CD4-positive, alpha-beta T cell treated with Interferon alpha-2 for 1 hour (primary cell): ENCODE measurements at places on chromosomes 13 and 19.

GRCh38 chr13:24659239-24659638 lies 21.0 kb upstream of the ATP12A start:
- DNase-seq: no peak

- DNase-seq: peak; percentile 66
These were observed 27.7 kb upstream of the NFIC start for GRCh38 chr19:3338541-3339181.

DNA sequence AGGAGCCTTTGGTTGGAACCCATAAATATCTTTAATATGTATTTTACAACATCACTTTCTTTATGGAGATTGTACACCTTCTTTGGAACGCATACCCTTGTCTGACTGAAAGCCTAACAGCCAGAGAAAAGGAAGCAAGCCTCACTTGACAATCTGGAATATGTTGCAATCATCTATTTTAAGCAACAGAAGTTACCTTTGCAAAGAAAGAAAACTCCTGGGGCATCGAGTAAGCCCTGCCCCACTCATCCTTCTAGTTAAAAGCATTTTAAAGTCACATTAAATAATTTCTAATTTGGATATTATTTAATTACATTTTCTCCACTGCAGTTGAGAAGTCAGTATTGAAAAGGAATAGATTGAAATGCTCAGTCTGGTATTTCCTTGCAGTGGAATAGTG lies 542.7 kb downstream of the MYO16 start:
- no peak for DNase-seq

GRCh38 chr19:33052352-33052972 lies 12.2 kb downstream of the RHPN2 start:
- no peak for DNase-seq

DNA sequence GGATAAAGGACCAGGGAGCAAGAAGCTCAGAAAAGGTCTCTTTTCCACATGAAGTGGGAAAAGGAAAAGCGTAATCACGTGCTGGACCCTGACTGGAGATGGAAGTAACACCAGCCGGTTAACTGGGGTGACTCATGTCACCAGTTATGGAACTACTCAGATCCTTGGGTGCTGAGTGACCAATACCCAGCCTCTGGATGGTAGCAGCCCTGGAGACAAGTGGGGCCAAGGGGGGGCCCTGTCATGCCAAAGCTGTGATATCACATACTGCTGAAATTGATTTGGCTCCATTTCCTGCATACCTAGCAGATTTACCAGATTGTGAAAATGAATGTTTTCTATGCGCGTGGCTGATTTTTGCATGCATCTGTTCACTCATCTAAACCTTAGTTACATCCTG lies 158.9 kb downstream of the ZIC5 start:
- no peak for DNase-seq

DNA sequence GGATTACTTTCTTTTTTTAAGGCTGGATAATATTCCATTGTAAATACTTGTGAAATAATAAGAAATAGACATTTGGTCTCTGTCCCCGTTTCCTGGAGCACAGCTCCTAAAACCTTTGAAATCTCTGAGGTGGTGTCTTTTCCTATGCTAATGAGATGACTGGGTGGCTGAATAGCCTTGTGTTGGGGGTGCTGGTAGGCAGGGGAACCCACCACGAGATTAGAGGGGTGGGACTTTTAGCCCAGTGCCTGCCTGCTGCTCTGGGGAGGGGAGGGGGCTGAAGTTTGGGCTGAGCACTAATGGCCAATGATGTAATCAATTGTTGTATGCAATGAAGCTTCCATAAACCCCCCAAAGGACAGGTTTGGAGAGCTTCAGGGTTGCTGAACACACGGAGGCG lies 175.7 kb downstream of the FGF9 start:
- DNase-seq: no peak

DNA sequence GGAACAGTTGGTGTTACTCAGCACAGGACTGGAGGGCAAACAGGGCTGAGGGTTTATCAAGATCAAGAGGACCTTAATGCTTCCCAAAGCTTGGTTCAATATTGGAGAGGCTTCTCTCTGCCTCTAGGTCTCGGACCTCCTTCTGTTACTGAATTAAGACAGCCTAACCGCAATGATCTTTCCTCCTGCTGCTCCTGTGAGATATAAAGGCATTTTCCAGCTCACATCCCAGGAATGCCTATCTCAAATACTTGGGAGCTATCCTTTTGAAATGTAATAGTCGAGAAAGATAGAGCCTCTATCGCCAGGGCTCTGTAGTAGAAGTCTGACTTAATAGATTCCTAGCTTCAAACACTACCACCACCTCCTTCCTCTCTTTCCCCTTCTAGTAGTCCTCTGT lies 1475.0 kb downstream of the SLITRK1 start:
- DNase-seq: no peak

GRCh38 chr13:100305398-100305797 lies 216.5 kb downstream of the PCCA start:
- no peak for DNase-seq

DNA sequence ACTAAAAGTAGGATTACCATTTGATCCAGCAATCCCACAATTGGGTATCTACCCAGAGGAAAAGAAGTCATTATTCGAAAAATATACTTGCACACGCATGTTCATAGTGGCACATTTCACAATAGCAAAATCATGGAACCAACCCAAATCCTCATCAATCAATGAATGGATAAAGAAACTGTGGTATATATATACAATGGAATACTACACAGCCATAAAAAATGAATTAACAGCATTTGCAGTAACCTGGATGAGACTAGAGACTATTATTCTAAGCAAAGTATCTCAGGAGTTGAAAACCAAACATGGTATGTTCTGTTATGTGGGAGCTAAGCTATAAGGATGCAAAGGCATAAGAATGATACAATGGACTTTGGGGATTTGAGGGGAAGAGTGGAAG lies 3.0 kb downstream of the ZNF708 start:
- no peak for DNase-seq

- DNase-seq: no peak
These were observed 165.2 kb downstream of the SHISA2 start for GRCh38 chr13:25886438-25887214.

- peak; percentile 17 for DNase-seq
These were observed 943 bp downstream of the GJB6 start for GRCh38 chr13:20230913-20231838.

DNA sequence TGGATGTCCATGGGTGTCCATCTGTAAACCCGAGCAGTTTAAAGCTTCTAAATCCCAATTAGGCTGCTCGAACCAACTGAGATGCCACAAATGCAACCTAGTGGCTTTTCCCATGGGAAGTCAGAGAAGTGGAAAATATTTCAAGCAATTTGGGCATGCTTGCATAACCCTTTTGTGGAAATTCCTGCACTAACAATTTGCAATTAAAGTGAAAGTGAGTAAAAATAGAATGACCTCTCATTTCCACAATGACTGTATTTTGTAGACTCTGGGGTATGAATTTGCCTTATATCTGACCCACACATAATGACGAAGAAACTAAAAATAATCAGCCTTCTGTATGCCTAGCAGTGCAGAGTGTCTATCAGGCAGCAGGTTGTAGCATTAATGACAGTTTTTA lies 91.8 kb upstream of the TSC22D1 start:
- no peak for DNase-seq

GRCh38 chr13:88246239-88246638 lies 575.1 kb downstream of the SLITRK5 start:
- DNase-seq: no peak

GRCh38 chr19:6038634-6039405 lies 60.9 kb upstream of the RANBP3 start:
- no peak for DNase-seq

- DNase-seq: no peak
These were observed 888.3 kb downstream of the PCDH9 start for GRCh38 chr13:66341635-66342377.

- DNase-seq: no peak
These were observed 37.6 kb downstream of the KCTD12 start for GRCh38 chr13:76848596-76848995.

DNA sequence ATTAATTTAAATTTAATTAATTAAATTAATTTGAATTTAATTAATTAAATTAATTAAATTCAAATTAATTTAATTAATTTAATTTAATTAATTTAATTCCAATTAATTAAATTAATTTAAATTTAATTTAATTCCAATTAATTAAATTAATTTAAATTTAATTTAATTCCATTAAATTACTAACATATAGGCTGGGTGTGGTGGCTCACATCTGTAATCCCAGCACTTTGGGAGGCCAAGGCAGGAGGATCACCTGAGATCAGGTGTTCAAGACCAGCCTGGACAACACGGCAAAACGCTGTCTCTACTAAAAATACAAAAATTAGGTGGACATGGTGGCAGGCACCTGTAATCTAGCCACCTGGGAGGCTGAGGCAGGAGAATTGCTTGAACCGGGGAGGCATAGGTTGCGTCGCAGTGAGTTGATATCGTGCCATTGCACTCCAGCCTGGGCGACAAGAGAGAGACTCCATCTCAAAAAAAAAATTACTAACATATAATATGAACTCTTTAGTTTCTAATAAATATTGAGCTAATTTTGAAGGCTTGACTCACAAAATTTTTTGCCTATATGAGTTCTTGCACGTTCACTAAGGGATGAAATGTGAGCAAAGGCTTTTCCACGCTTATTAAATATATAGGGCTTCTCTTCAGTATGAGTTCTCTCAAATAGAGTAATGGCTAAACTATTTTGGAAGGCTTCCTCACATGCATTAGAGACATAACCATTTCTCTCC lies 9.0 kb upstream of the USP29 start:
- DNase-seq: no peak
